Stimulated activated CD8-positive, alpha-beta memory T cell treated with anti-CD3 and anti-CD28 coated beads, Interleukin-2, amount 100 ng/mL, for 1 hour (primary cell): ENCODE measurements at places on chromosomes 12 and 14.

- DNase-seq: no peak
Measured at GRCh38 chr14:45426685-45427282, 173.8 kb upstream of the MIS18BP1 start.

GRCh38 chr14:72745991-72746980 lies 147.6 kb downstream of the DPF3 start:
- DNase-seq: no peak

- no peak for DNase-seq
Measured at GRCh38 chr14:90554341-90554740, 157.5 kb downstream of the CALM1 start.

GRCh38 chr14:70716958-70717357 lies 75.2 kb downstream of the TTC9 start:
- DNase-seq: no peak

DNA sequence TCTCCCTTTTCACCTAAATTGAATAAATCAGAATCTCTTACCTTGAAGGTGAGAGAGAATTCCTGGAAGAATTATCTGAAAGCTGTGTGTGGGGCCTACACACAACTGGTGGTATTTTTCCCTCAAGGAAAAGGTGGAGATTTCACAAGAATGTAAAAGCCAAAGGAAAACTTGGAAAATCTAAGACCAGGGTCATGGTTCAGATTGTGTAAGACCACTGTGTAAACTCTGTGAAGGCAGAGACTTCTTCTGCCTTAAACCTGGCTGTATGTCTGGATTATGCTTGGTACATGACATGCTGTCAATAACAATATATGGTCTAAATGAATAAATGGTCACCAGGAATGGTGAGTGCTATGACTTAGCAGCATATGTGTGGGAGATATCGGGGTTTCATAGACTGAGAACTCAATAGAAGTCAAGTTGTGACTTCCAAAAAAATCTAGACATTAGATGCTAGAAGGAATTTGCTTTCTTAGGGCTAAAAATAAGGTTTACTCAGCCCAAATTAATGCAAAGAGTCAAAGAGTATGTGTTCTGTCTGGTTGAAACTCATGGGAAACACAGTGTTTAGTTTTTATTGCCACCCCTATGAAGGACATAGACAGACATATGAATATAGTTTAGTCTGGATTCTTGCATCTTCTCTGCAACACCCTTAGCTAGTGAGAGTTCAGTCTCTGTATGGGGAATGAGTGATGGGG lies 163.7 kb downstream of the SNAPC1 start:
- no peak for DNase-seq

- no peak for DNase-seq
Measured at GRCh38 chr14:51248016-51248987, 8.3 kb downstream of the TMX1 start.

- DNase-seq: no peak
Measured at GRCh38 chr12:38664661-38665269, 240.6 kb downstream of the CPNE8 start.

DNA sequence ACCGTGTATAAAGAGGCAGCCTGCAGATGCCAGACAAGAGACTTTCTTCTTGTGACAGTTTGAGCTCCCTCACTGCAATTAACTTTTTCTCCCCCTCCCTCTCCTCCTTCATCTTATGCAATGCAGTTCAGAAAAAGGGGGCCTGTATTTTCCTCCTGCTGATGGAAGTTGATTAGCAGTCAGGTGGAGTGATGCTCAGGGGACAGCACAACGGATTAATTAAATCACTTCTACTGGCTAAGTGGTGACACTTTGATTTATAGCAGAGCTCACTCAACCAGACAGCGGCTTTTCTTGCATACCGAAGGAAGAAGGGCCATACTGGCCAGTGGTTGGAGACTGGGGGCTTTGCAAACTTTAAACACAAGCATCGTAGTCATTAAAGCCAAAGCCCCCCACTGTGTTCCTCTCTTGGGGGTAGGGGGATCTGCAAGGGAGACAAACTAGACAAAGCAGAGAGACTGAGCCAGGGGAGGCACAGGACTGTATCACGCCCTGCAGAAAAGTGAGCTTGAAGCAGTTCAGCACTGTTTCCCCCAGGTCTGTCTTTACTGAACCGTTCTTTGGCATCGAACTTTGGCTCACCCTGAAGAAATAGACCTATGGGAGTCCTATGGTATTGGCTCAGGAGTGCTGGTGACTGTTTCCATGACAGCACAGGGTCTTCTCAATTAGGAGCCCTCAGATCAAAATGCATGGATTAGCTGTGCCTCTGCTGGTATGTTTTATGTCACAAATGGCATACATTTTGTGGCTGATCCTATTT lies 47.7 kb downstream of the SPRING1 start:
- no peak for DNase-seq

GRCh38 chr14:90559811-90560492 lies 163.1 kb downstream of the CALM1 start:
- DNase-seq: no peak

DNA sequence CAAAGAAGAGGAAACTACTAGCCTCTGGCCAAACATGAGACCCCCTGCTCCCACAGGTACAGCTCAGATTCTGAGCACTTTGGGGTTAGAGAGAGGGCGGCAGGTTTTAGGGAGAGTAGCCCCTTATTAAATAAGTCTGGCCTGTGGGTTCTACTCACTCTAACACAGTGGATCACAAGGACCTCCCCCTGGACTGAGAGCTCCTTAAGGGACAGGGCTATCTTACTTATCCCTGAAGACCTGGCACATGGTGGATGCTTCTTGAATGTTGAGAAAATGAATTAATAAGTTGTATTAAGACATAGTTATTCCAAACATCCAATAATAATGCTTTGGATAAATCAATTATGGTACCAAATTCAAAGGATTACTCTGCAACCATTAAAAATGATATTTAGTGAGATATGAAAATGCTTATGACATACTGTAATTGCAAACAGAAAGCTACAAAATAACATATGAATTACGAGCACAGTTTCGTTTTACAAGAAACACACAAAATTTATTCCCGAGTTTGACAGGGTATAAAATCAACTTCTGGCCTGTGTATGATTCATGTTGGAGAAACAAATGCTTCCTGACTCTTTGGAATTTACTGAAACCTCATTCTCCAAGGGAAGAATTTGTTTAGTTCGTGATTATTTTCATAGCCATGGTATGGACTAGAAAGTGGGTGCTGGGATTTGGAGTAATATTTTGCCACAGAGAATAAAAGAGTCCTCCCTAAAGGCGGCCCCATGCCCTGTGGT lies 59.3 kb upstream of the BDKRB2 start:
- no peak for DNase-seq

GRCh38 chr14:101032433-101032832 lies 128.9 kb upstream of the RTL1 start:
- DNase-seq: no peak

DNA sequence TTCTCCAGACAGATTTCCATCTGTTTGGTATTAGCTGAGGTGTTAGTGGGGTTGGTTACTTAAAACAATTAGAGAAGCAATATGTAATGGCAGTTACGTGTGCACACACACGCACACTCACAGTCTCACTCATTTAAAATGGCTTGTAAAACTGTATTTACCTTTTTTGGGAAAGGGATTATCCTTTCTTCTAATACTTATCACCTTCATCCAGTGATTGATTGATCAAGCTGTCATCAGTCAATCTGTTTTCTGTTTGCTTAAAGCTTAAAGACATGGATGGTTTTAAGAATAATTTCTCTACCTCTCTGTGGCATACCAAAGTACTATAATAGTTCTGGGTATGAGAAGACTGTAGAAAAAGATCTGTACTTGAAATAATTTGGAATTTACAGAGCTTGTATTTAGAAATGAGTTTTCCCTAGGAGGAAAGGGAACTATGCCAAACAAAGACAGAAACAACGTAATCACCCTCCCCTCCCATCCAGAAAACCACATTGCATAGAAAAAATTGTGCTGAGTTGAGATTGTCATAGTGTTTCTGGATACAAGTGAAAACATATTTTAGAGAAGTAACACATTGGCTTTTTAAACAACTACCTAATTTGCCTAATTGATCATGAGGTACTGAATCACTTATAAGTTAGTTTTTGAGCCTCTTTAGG lies 455.8 kb downstream of the PCNX1 start:
- no peak for DNase-seq

GRCh38 chr12:124143726-124144125 lies 151.2 kb upstream of the RFLNA start:
- DNase-seq: no peak

DNA sequence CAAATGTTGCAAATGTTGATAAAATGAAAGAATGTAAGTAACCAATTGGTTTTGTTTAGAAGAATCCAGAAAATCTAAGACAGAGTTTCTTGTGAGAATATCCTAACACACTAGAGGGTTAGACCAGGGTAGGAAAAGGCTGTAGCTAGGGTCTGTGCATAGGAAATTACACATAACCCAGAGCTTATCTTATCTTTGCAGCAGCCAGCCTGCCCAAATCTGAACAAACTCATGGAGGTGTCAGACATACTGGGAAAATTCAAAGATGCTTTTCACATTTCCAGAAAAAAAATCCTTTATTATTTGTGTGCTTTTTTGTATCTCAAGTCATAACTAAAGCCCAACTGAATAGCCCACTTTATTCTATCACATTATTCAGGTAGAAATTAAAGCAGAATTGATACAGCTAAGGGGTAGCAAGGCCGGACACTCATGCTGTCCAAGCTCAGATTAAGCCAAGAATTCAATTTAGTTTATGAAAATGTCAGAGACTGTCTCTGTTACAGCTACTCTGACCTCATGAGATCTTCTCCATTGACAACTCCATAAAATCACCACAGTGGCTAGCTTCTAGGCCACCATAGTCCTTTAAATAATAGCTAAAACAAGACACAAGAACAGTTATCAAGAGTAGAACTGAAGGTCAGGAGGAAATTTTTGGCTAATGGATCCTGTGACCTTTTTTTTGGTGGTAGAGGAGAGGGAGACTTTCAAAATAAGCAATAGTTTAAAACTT lies 169.6 kb upstream of the RASSF8 start:
- DNase-seq: no peak

- no peak for DNase-seq
Measured at GRCh38 chr12:76998386-76998785, 67.0 kb downstream of the E2F7 start.

DNA sequence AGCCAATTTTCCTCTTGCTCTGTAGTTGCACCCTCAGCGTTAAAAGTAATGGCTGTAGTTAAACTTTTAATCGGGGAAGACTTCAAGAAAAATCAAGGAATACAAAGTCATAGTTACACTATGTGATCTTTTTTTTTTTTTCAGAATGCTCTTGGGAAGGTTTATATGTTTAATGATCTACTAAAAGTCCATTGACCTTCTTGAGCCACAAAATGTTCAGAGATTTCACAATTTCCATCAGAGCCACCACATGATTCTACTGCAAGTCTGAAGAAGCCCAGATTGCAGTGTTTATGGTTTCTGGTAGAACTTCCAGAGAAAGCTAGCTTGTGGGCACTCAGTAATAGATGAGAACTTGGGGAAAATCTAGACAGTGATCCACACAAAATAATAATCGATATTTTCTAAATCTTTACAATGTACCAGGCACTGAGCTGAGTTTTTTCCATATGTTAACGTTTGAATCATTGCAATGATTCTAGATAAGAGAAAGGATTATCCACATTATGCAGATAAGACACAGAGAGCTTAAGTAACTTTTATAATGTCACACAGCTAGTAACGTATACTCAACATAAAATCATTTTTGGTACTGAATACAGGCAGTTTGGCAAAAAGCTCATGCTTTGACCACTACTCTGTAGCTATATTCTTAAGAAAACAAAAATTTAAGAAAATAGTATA lies 38.3 kb downstream of the GYS2 start:
- DNase-seq: no peak

DNA sequence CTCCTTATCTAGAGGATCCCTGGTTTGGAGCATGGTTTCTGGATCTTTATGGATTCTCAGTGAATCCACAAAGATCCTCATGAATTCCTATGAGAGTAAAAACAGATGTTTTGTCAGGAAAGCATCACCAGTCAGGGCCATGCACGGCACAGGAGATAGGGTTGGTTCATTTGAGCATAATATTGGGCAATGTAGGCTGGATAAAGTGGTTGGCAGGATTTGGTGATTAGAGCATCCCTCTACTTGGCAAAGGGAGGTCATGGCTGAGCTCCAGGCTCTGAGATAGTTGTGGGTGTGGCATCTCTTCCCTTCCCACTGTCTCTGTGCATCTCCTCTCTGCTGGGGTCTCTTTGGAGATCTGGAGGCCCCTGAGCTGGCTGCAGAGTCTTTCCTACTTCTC lies 149.8 kb downstream of the DACT1 start:
- no peak for DNase-seq
